ENCODE measurements at places on chromosomes 16 and 17.

DNA sequence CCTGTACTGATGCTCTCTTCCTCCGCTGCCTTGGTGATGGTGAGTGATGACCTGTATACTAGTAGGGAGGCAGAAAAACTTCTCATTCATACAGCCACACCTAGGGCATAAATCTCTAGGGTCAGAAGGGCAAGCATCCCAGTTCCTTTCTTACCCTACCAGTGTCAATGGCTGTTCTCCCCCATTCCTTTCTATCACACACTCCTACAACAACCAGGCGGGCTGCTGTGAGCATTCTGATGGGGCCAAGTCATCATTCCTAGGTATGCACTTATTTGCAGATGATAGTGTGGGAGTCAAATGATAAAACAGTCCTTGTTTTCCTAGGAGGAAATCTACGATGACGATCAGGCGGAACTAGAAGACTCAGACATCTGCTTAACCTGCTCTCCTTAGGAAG is 14.0 kb upstream of the SLC6A4 start:
- no peak for DNase-seq

- no peak for DNase-seq
Observed at GRCh38 chr16:89473136-89473712, 17.1 kb downstream of the ANKRD11 start.

DNA sequence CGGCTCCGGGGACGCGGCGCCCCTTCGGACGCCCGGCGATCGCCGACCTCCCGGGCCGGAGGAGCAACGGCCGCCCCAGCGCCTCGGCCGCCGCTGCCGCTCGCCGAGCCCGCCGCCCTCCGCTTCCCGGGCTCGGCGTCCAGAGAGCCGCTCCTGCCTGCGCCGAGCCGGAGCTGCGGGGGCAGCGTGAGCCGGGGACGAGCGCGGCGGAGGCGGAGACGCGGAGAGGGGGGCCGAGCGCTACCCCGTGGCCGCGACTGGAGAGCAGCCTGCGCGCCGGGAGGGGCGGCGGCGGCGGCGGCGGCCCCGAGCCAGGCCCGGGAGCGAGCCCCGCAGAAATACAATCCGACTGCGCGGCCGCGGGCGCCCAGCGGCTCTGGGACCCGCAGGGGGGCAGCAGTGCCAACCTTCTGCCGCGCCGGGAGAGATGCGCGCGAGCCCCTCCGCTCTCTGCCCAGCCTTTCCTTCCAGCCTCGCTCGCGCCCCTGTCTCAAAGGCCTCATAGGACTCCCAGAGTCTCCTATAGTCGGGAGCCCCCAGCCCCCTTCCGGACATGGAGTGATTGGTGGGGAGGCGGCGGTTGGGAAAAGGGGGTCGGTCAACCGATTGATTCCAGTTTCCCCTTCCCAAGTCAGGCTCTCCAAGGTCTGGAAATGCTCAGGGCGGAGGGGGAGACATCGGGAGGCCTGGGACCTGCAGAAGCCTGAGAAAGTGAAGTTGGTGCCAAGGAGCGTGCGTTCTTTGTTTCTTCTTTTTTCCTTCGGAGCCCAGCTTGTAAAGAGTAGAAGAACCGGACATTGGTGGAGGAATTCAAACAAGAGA is 1.0 kb upstream of the SDK2 start:
- no peak for DNase-seq

DNA sequence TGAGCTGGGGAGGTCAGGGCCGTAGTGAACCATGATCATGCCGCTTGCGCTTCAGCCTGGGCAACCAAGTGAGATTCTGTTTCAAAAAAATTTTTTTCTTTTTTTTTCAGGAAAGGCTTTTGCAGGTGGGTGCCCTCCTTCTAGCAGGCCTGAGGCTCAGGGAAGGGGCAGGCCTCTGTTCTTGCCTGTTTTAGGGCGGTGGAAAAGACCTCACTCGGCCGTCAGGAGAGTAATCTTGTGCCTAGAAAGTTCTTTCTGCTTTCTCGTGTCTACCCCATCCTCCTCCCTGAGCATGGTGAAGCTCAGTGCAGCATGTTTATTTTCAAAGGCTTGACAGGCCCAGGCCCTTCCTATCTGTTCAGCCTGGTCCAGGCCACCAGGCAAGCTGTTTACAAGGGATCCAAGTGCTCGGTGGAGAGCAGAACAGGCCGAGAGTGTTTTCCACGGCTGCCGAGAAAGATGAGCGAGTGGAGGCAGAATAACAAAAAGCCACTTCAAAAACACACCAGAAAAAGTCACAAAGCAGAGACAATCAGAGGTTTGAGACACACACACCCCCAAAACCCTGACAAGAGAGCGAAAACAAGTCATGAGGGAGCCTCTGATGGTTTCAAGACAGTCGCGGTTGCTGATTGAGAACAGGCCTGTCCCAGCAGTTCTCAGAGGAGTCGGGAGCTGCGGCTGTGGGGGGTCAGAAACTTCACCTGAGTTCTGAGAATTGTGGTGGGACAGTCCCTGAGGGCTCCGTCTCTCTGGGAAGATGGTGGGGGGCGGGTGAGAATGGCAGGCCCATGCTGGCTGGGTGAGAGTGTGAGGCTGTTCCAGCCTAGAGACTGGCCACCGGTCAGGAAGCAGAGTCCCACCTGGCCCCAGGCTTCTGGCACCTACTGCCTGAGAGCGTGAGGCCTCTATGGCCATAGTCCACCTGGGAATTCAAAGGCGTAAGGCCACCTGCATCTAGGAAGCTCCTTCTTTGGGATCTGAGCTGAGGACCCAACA is 37.5 kb upstream of the CCR7 start:
- DNase-seq: no peak

Measured in tibial artery (tissue), 4 donors.